ENCODE measurements at places on chromosomes 2 and 18.

- peak; percentile 63 for DNase-seq
These were observed 42.0 kb upstream of the UBE2E3 start for GRCh38 chr2:180938451-180938850.

DNA sequence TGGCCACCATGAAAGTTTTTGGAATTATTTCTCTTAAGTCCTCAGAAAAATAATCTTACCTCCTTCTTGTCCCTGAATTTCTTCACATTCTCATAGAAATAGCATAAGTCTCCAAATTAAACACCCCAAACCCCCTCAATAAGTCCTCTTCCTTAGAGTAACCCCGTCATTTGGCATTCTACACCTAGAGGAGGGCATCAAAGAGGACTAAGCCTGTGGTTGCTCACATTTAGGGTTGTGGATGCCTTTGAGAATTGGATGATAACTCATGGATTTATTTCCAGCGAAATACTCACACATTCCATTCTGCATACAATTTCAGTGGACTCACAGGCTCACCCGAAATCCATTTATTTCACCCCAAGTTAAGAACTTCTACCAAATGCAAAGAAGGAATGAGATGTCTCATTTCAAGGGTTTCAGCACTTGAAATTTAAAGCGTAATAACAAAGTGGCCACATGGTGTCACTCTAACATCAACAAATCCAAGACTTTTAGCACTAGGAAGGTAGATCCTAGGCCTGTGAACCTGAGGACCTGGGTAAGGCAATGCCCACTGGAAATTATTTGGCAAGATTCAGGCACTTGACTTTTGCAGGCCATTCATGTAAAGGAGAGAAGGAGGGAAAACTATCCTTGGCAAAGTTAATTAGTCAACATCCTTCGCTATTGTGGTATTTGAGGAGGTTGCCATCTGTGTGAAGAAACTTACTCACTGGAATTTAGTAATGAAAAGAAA, 24.6 kb downstream of the DYTN start:
- peak; percentile 47 for DNase-seq

GRCh38 chr2:11697103-11697871, 27.3 kb upstream of the NTSR2 start:
- peak; percentile 69 for DNase-seq

GRCh38 chr2:109290887-109291643, 162.1 kb downstream of the SH3RF3 start:
- DNase-seq = peak; percentile 34

GRCh38 chr2:128457006-128457604, 138.4 kb upstream of the HS6ST1 start:
- DNase-seq = no peak

GRCh38 chr2:239240414-239240881, 160.4 kb downstream of the HDAC4 start:
- DNase-seq = no peak
